ENCODE measurements at places on chromosomes 11 and 22. TPM values are rescaled to one million over a fixed set of nuclear protein-coding genes. Genes with fewer than 3 reads are reported as not detected.

- H3K27ac ChIP-seq: no peak overlapping the region
- H3K4me3 ChIP-seq: no peak overlapping the region
- DNase-seq: no peak
- no peaks in the 10 kb centered on the region for H3K4me1 ChIP-seq
These were observed 1088.2 kb downstream of the TBC1D22A start for GRCh38 chr22:47850644-47851151.

- no peaks in the 10 kb centered on the region for H3K27me3 ChIP-seq
- no peak overlapping the region for H3K27ac ChIP-seq
- H3K4me3 ChIP-seq: no peak overlapping the region
These were observed 227.0 kb upstream of the POU2AF2 start for GRCh38 chr11:111018566-111018965.

DNA sequence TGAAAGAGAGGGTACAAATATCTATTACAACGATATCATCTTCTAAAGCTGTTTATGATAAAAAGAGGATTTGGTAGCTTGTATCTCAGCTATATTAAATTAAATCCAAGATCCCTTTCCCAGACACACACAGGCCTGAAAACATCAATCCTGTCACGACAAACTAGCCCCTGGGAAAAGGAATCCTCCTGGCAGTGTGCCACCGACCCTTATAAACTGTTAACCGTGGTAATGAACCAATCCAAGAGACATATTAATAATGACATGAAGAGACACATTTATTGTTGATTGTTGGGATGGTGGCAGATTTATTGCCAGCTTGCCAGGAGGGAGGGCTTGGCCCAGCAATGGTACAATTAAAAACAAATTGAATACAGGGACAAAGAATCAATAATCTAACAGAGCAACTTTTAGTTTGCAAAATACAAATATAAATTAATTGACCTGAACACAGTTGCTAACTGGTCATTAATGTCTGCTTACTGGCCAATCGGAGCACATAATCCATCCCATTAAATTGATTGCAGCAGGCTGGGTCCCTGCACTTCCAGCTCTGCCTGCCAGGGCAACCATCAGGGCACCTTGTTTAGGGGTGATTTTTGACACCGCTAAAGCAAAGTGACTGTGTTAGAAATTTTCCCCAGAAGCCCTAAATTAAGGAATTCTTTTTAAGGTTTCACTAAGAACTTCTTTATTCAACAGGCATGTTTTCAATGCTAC is 887.6 kb downstream of the OPCML start:
- H3K36me3 ChIP-seq: no peaks in the 10 kb centered on the region
- no peak overlapping the region for H3K27ac ChIP-seq
- H3K27me3 ChIP-seq: no peaks in the 10 kb centered on the region
- no peaks in the 10 kb centered on the region for H3K4me1 ChIP-seq

GRCh38 chr11:36399236-36399635 is 103.1 kb downstream of the PRR5L start:
- peaks cover 41% of the 10 kb centered on the region for H3K36me3 ChIP-seq
- H3K4me3 ChIP-seq: no peak overlapping the region
- no peak overlapping the region for H3K27ac ChIP-seq
- H3K4me1 ChIP-seq: peaks cover 11% of the 10 kb centered on the region

GRCh38 chr11:65821107-65821506 is 12.7 kb upstream of the SNX32 start:
- DNase-seq: peak; percentile 72
- H3K4me3 ChIP-seq: no peak overlapping the region
- no peaks in the 10 kb centered on the region for H3K36me3 ChIP-seq
- no peaks in the 10 kb centered on the region for H3K4me1 ChIP-seq

- DNase-seq: no peak
- peaks cover 28% of the 10 kb centered on the region for H3K27me3 ChIP-seq
- no peak overlapping the region for H3K4me3 ChIP-seq
These were observed 108.9 kb upstream of the CLMP start for GRCh38 chr11:123303924-123304323.

DNA sequence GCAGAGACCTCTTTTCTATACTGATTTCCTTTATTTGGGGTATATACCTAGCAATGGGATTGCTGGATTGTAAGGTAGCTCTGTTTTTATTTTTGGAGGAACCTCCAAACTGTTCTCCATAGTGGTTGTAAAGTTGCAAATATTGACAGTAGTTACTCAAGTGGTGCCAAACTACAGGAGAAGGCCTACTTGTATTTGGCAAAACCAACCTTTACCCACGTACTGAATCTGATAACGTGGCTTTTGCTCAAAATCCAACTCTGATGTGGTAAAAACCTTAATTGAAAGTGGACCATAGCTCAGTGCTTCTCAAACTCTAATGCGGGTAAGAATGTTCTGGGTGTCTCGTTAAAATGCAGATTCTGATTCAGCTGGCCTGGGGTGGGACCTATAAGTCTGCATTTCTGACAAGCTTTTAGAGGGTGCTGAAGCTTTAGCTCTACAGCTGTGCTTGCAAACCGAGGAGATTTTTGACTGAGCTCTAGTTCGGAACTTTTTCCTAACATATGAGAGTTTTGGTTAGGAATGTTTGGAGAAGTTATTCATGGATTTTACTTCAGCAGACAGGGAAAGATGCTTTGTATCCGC is 69.8 kb downstream of the PACS1 start:
- H3K36me3 ChIP-seq: no peaks in the 10 kb centered on the region
- DNase-seq: no peak
- no peaks in the 10 kb centered on the region for H3K27me3 ChIP-seq
- no peaks in the 10 kb centered on the region for H3K4me1 ChIP-seq
- H3K4me3 ChIP-seq: no peak overlapping the region

GRCh38 chr22:42152661-42153270 is 22.2 kb upstream of the CYP2D6 start:
- no peaks in the 10 kb centered on the region for H3K27me3 ChIP-seq
- H3K4me3 ChIP-seq: no peak overlapping the region
- H3K27ac ChIP-seq: no peak overlapping the region
- DNase-seq: no peak
- H3K36me3 ChIP-seq: no peaks in the 10 kb centered on the region

- DNase-seq: no peak
- no peaks in the 10 kb centered on the region for H3K27me3 ChIP-seq
- peaks cover 25% of the 10 kb centered on the region for H3K4me1 ChIP-seq
- H3K4me3 ChIP-seq: no peak overlapping the region
These were observed 2.3 kb upstream of the WEE1 start for GRCh38 chr11:9571071-9571762.

GRCh38 chr22:48218889-48219420 is 1456.5 kb downstream of the TBC1D22A start:
- H3K4me1 ChIP-seq: no peaks in the 10 kb centered on the region
- no peaks in the 10 kb centered on the region for H3K36me3 ChIP-seq
- no peak overlapping the region for H3K4me3 ChIP-seq

DNA sequence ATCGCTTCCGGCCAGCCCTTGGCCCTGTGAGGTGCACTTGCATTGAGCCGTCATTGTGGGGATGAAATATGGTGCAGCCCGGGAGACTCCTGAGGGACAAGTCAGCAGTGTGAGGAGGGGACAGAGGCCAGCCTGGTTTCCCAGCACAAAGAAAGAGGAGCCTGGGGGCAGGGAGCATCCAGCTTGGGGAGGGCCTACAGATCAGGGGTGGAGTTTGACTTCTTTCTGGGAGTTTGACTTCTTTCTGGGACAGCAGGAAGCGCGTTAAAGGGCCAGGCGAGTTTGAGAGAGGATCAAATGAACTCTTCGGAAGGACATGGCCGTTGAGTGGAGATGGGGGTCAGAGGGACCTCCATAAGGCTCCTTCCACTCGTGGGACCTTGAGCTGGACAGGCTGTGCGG is 91.9 kb downstream of the LRRC32 start:
- H3K4me3 ChIP-seq: no peak overlapping the region
- no peaks in the 10 kb centered on the region for H3K27me3 ChIP-seq
- H3K36me3 ChIP-seq: no peaks in the 10 kb centered on the region
- no peak for DNase-seq
- peak overlapping the region; percentile 62 for H3K27ac ChIP-seq

DNA sequence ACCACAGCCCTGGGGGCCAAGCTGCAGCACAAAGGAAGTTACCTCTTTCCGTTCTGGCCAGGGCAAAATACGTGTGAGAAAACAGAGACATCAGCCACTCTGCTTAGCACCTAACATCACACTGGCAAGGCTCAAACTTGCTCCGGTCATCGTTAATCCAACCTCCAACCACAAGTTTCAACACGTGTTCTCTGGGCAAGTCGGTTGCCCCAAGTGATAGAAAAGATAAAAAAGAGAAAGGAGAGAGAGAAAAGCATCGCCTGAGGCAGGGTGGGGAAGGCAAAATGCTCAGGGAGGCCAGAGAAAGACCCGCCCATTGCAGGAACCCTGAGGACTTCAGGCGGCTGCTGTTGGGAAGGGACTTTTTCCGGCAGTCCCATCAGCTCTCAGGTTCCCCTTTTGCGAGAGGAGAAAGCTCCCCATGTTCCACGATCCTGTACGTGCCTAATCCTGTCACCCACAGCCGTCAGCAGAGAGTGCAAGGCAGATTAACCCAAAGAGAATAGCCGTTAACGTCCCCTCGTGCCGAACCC is 18.5 kb upstream of the B4GALNT4 start:
- H3K4me1 ChIP-seq: peaks cover 25% of the 10 kb centered on the region
- no peaks in the 10 kb centered on the region for H3K36me3 ChIP-seq
- H3K27ac ChIP-seq: peak overlapping the region; percentile 34
- H3K4me3 ChIP-seq: no peak overlapping the region
- no peaks in the 10 kb centered on the region for H3K27me3 ChIP-seq

- no peaks in the 10 kb centered on the region for H3K36me3 ChIP-seq
- H3K4me3 ChIP-seq: no peak overlapping the region
- H3K27ac ChIP-seq: no peak overlapping the region
- no peak for DNase-seq
- H3K4me1 ChIP-seq: peaks cover 13% of the 10 kb centered on the region
These were observed 59.7 kb downstream of the MICAL3 start for GRCh38 chr22:17964643-17965042.

DNA sequence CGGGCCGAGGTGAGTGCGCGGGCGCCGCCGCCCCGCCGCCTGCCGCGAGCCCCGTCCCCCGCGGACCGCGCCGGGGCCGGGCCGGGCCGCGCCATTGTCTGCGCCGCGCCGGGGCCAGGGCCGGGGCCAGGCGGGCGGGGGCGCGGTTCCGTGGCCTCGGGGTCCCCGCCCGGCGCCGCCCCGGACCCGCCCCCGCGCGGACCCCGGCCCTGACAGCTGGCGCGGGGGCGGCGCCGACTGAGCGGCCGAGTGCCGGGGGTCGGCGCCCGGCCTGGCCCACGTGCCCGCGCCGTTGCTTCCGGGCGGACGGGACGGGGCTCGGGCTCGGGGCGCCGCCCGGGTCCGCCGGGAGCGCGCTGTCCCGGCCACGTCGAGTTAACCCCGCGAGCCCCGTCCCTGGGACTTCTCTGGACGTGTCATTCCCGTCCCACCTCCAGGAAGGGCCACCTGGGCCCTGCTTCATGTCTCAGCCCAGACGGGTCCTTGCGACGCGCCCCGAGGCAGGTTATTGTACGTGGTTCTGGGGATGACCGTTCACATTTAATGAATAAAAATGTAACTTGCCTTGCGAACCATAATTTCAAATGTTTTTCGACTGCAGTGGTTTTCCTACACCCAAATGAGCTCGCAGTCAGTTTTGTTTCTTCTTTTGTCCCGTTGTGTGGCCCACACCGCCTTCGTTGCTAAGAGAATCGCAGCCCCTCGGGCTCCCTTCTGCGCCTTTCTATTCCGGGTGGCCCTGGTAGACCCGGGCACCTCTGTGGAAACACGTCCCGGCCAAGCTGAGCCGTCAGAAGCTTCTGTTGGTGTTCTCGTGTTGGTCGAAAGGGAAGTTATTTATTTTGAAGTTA is 562 bp downstream of the ZBED4 start:
- no peaks in the 10 kb centered on the region for H3K36me3 ChIP-seq
- peak overlapping the region; percentile 63 for H3K4me3 ChIP-seq
- peaks cover 15% of the 10 kb centered on the region for H3K27me3 ChIP-seq
- H3K4me1 ChIP-seq: peaks cover 32% of the 10 kb centered on the region
- peak; percentile 50 for DNase-seq

- no peak overlapping the region for H3K27ac ChIP-seq
- no peak overlapping the region for H3K4me3 ChIP-seq
- peaks cover 47% of the 10 kb centered on the region for H3K36me3 ChIP-seq
- no peak for DNase-seq
These were observed 11.7 kb downstream of the PHRF1 start for GRCh38 chr11:587978-588380.

DNA sequence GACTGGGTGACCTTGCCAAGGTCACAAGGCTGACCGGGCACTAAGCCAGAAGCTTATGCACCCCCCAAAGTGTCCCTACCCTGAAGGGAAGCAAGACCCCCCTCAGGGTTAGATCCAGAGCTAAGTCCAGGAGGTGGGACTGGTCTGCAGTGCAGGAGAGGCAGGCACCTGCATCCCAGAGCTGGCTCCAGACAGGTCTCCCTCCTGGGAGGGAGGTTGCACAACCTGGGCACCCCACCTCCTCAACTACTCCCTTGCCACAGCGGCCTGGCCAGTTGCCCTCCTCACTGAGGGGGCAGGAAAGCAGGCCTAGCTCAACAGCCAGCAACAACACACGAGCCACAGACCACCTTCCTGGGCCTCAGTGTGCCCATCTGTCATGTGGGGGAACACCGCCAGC is 75.0 kb upstream of the TCF20 start:
- peaks cover 15% of the 10 kb centered on the region for H3K4me1 ChIP-seq
- no peaks in the 10 kb centered on the region for H3K36me3 ChIP-seq
- DNase-seq: no peak
- H3K4me3 ChIP-seq: no peak overlapping the region
- H3K27me3 ChIP-seq: peaks cover 6% of the 10 kb centered on the region

DNA sequence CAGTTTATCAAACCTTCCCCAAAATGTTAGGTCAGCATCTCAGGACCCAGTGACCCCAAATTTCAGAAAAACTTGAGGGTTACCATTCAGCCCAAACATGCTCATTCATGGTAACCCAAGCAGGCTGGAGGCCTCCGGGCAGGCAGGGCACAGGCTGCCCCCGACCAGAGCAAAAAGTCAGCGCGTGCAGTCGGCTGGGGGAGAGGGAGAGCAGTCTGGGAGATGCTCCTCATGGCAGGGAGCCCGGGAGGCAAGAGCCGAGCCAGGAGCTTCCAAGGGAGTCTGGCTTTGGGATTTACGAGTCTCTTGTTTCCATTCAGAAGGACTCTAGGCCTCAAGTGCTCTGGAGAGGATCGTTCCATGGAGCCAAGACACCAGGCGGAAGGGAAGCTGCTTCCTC is 45.7 kb downstream of the RPUSD4 start:
- H3K36me3 ChIP-seq: no peaks in the 10 kb centered on the region
- H3K27me3 ChIP-seq: peaks cover 13% of the 10 kb centered on the region
- peaks cover 3% of the 10 kb centered on the region for H3K4me1 ChIP-seq
- peak; percentile 58 for DNase-seq

- H3K36me3 ChIP-seq: no peaks in the 10 kb centered on the region
- H3K27ac ChIP-seq: no peak overlapping the region
- no peak for DNase-seq
- no peak overlapping the region for H3K4me3 ChIP-seq
- H3K4me1 ChIP-seq: no peaks in the 10 kb centered on the region
- no peaks in the 10 kb centered on the region for H3K27me3 ChIP-seq
These were observed 5.8 kb upstream of the BRD1 start for GRCh38 chr22:49833340-49834007.

- H3K27ac ChIP-seq: no peak overlapping the region
- H3K27me3 ChIP-seq: peaks cover 7% of the 10 kb centered on the region
- no peak for DNase-seq
- no peak overlapping the region for H3K4me3 ChIP-seq
- peaks cover 7% of the 10 kb centered on the region for H3K4me1 ChIP-seq
- no peaks in the 10 kb centered on the region for H3K36me3 ChIP-seq
These were observed 80.1 kb upstream of the E2F8 start for GRCh38 chr11:19320827-19321226.

The PKDREJ gene
- not detected for total RNA-seq

The SYT12 gene
- total RNA-seq: not detected

The ENDOD1 gene
- total RNA-seq: 77.4 TPM

The OR2D2 gene
- not detected for total RNA-seq

The SLC22A25 gene
- not detected for total RNA-seq

The PDE2A gene
- total RNA-seq: 41.9 TPM

The FOLR2 gene
- not detected for total RNA-seq

The ZBTB16 gene
- 123 TPM for total RNA-seq

The RIC3 gene
- total RNA-seq: 18.9 TPM

All from transverse colon (tissue), 4 donors.